Esophagus muscularis mucosa (tissue), 4 donors: ENCODE measurements at places on chromosomes 4 and X. TPM values are rescaled to one million over a fixed set of nuclear protein-coding genes. Genes with fewer than 3 reads are reported as not detected.

DNA sequence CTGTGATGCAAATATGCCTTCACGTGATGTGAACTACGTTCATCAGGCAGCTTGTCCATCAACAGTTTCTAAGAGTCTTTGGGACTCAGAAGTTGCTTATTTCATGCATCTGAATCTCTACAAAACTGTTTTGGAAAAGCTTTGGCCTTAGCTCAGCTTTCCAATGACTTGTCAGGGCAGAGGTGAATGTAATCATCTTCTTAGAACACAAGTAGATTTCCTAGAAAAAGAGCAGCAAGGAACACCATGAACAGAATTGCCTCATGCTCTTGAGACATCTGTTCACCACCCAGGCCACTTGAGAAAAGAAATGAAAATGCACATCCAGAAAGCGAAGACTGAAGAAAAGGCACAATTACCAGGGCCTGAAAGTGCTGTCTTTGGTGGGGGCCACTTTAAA lies 105.8 kb upstream of the PDHA1 start:
- no peaks in the 10 kb centered on the region for H3K27me3 ChIP-seq
- no peak overlapping the region for H3K27ac ChIP-seq
- no peaks in the 10 kb centered on the region for H3K36me3 ChIP-seq
- no peak overlapping the region for H3K4me3 ChIP-seq
- no peak for DNase-seq
- no peaks in the 10 kb centered on the region for H3K4me1 ChIP-seq

The FAM47E gene
- 2.1 TPM for total RNA-seq

GRCh38 chrX:48698306-48698705 lies 1.8 kb downstream of the SUV39H1 start:
- no peak for DNase-seq
- H3K4me3 ChIP-seq = no peak overlapping the region
- peaks cover 18% of the 10 kb centered on the region for H3K36me3 ChIP-seq
- H3K4me1 ChIP-seq = peaks cover 15% of the 10 kb centered on the region
- H3K27me3 ChIP-seq = no peaks in the 10 kb centered on the region

- no peaks in the 10 kb centered on the region for H3K36me3 ChIP-seq
- no peaks in the 10 kb centered on the region for H3K4me1 ChIP-seq
- no peak for DNase-seq
- H3K27me3 ChIP-seq = no peaks in the 10 kb centered on the region
- no peak overlapping the region for H3K4me3 ChIP-seq
These were observed 163.6 kb downstream of the CEP135 start for GRCh38 chr4:56112377-56112776.

The FREM3 gene
- total RNA-seq = not detected

GRCh38 chr4:135015771-135016170 lies 814.2 kb upstream of the PABPC4L start:
- H3K4me1 ChIP-seq = no peaks in the 10 kb centered on the region
- no peak for DNase-seq
- no peaks in the 10 kb centered on the region for H3K27me3 ChIP-seq
- H3K4me3 ChIP-seq = no peak overlapping the region
- no peak overlapping the region for H3K27ac ChIP-seq
